ENCODE measurements at places on chromosomes 2 and 18. TPM values are rescaled to one million over a fixed set of nuclear protein-coding genes. Genes with fewer than 3 reads are reported as not detected.

The GAREM1 gene
- total RNA-seq: 0.04 TPM

The ABCG8 gene
- total RNA-seq: not detected

The SATB2 gene
- 0.15 TPM for total RNA-seq

The KYNU gene
- not detected for total RNA-seq

The GRP gene
- not detected for total RNA-seq

The ASXL3 gene
- not detected for total RNA-seq

The NETO1 gene
- not detected for total RNA-seq

The LBX2 gene
- total RNA-seq: 0.36 TPM

The SNED1 gene
- 0.53 TPM for total RNA-seq

The FZD7 gene
- total RNA-seq: 0.63 TPM

The FOXI3 gene
- total RNA-seq: not detected

The BOLL gene
- not detected for total RNA-seq
